Stimulated activated CD4-positive, alpha-beta T cell treated with anti-CD3 and anti-CD28 coated beads, Interleukin-4, amount 100 ng/mL, for 48 hours (primary cell): ENCODE measurements at places on chromosomes 1 and 21.

- DNase-seq: no peak
Measured at GRCh38 chr1:192489047-192489446, 86.5 kb upstream of the RGS1 start.

GRCh38 chr21:14581902-14582457 lies 35.9 kb upstream of the SAMSN1 start:
- no peak for DNase-seq

DNA sequence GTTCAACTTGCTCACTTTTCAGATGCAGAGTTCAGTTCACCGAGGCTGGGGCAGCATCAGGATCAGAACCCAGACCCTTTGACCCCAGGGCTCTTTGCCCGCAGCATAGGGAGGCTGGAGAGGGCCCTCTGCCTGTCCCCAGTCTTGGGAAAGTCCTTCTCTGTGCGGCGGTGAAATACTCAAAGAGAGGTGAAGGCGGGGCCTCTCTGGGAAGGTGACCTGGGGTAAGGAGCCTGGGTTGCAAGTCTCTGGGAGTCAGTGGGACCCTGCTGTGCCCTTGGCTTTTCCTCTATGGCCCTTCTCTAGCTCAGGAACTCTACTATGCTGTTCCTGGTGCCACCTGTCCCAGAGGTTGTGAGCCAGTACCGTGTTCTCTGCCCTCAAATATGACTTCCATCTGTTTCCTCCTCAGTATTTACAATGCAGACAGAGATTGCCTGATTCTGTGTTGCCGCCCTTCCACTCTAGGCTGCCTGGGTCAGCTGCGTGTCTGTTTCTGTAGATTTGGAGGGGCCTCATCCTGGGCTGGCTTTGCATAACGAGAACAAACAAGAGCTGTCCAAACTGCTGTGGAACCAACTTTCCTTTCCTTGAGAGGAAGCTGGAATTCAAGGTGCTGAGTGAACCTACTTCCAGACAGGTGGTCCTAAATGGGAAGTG lies 18.7 kb upstream of the ZBTB21 start:
- DNase-seq: no peak

- no peak for DNase-seq
Measured at GRCh38 chr21:42703136-42703908, 49.9 kb downstream of the PDE9A start.

- no peak for DNase-seq
Measured at GRCh38 chr1:91555821-91556531, 55.3 kb downstream of the CDC7 start.

DNA sequence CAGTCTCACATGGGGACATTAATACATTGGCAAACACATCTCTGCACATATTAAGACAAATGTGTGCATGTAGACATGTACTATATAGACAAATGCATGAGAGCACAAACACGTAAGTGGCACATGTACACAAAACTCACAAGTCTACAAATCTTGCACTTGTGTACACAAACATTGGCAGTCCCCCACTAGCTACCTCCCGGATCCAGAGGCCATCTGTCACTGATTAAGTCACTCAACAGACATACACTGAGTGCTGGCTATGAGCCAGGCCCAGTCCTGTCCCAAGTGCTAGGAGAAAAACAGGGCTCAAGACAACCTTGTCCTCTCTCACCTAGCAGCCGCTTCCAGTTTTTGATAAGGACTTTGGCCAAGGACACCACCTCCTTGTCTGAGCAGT lies 7.0 kb downstream of the TCEA3 start:
- no peak for DNase-seq

DNA sequence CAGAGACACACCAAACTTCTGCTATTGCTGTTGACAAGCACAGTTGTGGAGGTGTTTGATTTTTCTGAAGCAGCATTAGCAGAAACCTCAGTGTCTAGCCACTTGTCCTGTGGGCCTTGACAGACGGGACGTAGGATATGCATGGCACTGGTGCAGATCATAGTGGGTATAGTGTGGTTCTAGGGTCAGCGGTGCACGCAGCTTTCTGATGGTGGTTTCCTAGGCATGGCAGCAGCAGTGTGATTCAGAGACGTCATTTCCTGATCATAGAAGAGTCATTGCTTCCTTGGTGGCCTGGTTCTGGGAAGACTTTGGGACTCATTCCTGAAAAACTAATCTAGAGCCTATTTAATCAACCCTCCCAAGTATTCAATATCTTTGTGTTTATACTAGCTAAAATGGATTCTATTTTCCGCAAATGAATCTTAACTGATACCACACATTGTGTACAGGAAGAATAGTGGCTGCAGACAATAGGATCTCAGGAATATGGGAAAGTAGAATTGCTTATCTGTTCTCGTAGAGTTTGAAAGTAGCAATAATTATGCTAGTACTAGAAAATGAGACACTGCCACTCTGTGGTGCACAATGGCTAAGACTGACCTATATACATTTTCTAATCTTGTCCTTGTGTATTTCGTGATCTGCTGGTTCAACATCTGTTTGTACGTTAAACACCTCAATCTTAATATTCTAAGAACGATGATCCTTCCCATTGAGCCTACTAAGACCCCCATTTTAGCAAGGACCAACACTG lies 2.8 kb upstream of the USP1 start:
- DNase-seq: no peak

DNA sequence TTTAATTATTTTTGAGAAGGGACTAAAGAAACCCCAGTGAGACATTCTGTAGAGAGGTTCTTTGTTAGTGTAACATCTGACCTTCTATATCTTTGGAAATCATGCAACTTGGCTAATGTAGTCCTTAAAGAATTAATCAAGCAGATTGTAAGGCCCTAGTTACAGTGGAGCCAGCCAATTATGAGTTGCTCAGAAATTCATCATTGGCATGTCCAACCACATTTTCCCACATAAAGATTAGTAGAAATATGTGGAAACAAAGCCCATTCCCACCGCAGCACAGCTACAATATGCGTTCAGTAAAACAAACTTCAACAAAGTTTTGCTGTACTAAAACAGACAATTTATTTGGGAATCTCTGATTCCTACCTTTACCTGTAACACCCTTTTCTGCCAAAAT lies 27.8 kb downstream of the WNT2B start:
- no peak for DNase-seq

DNA sequence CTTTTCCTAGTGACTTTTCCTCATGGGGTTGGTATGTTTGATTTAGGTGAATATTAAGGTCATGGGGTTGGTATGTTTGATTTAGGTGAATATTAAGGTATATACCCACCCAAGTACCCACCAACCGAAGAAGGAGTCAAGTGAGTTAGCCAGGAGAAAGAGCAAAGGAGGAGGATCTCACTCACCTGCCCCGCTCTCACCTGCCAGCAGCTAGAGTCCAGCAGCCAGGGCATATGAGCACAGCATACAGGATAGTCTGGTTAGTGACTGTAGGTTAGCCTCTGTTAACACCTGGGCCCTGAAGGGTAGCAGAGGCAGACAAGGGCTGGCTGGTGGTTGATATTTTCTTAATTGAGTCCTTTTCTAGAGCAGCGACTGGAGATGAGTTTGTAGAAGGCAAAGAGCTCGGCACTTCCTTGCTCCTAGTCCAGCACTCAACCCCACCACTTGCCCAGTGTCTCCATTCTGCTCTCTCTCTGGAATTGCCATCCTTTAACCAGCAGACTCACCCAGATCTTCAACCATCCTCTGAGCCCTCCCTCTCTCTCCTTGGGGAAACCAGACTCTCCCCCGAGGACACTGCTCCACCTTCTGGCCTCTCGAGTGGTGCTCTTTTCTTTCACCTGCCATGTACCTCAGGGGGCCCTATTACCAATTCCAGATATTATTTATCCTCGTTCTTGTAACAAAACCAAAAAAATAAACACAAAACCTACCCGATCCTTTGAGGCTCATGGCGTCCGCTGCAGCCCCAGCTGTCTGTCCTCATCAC lies 16.3 kb upstream of the DESI2 start:
- no peak for DNase-seq

- DNase-seq: no peak
Measured at GRCh38 chr1:191125950-191126349, 648.3 kb upstream of the BRINP3 start.

GRCh38 chr1:109201123-109201703 lies 12.5 kb upstream of the SARS1 start:
- DNase-seq: peak; percentile 62

- DNase-seq: no peak
Measured at GRCh38 chr21:44329086-44329889, 9.9 kb downstream of the CFAP410 start.

DNA sequence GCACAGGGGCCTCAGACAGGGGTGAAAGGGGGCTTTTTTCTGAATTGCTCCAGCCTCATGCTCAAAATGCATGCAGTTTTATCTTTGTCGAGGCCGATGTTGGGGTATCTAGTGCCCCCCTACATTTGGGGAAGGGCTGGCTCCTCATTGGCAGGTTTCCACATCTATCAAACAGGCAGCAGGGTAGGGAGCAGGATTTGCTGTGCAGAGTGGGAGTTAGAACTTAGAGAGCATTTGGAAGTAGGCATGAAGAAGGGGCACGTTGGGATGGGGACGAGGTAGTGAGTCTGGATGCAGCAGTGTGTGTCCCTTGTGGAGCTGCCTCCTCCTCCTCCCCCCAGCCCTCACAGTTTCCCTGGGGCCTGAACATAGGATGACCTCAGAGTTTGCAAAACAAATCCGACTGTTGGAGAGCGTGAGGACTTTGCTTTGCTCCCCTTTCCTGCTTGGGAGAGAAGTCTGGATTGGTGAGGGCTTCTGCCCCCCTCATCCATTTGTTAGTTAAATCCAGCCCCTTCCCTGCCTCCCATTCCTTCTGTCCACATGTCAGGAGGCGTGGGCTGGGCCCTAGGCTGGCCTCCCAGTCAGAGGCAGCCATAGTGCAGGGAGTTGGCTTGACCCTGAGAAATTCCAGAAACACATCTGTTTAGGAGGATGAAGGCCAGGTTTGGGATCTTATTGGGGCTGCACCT lies 36.9 kb upstream of the GPR37L1 start:
- no peak for DNase-seq

GRCh38 chr21:39685991-39686390 lies 59.0 kb upstream of the IGSF5 start:
- no peak for DNase-seq
